Cortex of kidney (tissue), 1 donor: ENCODE measurements at places on chromosomes 4 and X.

DNA sequence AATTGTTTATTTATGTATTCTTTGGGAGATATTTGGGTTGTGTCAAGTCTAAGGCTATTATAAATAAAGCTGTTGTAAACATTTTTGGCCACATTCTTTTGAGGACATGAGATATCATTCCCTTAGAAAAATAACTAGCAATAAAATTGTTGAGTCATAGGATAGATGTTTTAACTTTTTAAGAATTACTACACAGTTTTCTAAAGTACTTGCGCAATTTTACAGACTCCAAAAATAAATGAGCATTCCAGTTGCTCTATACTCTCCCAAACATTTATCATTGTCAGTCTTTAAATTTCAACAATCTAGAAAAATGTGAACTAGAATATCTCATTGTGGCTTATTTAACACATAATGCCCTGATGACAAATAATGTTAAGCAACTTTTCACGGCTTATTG lies 189.1 kb upstream of the ADGRL3 start:
- no peak for DNase-seq

- DNase-seq, result no peak
Observed at GRCh38 chr4:98663226-98664006, 5.0 kb upstream of the TSPAN5 start.

GRCh38 chr4:169241464-169241863 lies 29.3 kb downstream of the SH3RF1 start:
- DNase-seq, result no peak

DNA sequence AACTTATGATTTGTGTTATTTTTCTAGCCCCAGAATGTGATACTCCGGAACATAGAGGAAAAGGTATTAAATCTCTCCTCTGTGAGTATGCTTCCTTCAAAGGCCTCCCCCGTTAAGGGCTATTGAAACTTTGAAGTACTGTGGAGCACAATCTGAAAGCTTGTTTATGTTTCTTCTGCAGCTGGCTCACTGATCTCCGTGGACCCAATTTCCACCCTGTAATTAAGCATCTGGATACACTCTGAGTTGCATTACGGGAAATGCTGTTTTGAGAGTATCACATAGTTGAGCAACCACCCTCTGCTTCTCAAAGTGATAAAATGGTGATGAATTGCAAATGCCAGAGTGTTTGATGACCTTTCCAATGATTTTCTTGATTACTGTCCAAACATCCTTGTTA lies 296.8 kb upstream of the PABPC5 start:
- no peak for DNase-seq

DNA sequence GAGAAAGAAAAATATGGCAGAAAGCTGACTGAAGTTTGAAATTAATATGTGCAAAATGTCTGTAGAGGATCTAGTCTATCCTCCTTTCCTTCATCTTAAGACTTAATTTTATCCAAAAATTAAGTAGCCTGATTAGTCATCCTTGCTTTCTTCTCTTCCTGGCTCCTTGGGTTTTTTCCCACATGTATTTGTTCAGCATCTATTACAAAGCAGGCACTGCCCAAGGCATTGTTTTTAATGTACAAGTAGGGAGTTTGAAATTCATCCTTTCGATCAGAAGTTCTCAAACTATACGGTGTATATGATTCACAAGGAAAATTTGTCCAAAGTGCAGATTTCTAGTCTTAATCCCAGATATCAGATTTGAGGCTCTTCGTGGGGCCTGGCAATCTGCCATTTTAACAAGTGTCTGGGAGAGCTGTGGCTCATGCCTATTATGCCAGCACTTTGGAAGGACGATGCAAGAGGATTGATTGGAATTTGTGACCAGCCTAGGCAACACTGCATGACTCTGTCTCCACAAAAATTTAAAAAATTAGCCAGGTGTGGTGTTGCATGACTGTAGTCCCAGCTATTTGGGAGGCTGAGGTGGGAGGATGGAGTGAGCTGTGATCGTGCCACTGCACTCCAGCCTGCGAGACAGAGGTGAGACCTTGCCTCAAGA lies 19.4 kb upstream of the YTHDC1 start:
- DNase-seq, result no peak

DNA sequence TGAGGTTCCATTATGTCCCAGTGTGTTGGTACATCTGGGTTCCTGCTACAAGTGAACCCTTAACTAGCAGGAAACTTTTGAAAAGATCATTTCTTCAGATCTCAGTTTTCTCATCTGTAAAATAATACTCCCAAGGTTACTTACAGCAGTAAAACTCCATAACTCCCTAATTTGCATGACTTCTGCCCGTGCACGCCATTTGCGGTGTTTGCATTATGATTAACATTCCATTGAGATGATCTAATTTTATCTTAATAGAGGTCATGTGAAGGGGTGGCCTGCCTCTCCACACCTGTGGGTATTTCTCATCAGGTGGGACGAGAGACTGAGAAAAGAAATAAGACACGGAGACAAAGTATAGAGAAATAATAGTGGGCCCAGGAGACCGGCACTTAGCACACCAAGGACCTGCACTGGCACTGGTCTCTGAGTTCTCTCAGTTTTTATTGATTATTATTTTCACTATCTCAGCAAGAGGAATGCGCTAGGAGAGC lies 219.8 kb downstream of the TLL1 start:
- DNase-seq, result no peak

DNA sequence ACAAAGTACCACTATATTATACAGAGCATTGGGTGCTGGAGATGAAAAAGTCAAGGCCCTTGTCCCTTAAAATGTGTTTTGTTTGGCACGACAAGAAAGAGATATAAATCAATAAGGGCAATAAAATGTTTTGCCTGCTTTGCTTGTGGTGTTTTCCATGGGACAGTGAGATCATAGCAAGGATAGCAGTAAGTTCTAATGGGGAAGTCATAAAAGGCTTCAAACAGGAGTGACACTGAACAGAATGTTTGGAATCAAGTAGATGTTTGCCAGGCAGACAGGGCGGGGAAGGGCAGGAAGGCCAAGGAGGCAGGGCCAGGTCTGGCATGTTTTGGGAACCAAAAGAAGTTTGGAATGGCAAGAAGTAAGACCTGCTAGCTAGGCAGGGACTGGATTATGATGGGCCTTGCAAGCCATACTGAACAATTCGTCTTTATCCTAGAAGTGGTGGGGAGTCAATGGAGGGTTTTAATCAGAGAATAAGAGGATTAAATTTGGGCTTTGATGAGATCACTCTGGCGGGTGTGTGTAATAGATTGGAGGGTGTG lies 16.4 kb downstream of the FGF2 start:
- DNase-seq, result no peak

DNA sequence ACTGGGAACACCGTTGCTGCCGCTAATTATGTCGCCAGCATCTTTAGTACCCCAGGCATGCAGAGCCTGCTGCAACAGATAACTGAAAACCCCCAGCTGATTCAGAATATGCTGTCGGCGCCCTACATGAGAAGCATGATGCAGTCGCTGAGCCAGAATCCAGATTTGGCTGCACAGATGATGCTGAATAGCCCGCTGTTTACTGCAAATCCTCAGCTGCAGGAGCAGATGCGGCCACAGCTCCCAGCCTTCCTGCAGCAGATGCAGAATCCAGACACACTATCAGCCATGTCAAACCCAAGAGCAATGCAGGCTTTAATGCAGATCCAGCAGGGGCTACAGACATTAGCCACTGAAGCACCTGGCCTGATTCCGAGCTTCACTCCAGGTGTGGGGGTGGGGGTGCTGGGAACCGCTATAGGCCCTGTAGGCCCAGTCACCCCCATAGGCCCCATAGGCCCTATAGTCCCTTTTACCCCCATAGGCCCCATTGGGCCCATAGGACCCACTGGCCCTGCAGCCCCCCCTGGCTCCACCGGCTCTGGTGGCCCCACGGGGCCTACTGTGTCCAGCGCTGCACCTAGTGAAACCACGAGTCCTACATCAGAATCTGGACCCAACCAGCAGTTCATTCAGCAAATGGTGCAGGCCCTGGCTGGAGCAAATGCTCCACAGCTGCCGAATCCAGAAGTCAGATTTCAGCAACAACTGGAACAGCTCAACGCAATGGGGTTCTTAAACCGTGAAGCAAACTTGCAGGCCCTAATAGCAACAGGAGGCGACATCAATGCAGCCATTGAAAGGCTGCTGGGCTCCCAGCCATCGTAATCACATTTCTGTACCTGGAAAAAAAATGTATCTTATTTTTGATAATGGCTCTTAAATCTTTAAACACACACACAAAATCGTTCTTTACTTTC lies 1.8 kb downstream of the UBQLN2 start:
- DNase-seq, result no peak

- no peak for DNase-seq
Observed at GRCh38 chr4:104969394-104970082, 177.1 kb upstream of the TET2 start.

- DNase-seq, result no peak
Observed at GRCh38 chr4:109156356-109156755, 146.1 kb downstream of the COL25A1 start.

- DNase-seq, result no peak
Observed at GRCh38 chrX:9153300-9153699, 119.4 kb upstream of the FAM9B start.

- no peak for DNase-seq
Observed at GRCh38 chr4:104093247-104093646, 373.5 kb upstream of the TACR3 start.

DNA sequence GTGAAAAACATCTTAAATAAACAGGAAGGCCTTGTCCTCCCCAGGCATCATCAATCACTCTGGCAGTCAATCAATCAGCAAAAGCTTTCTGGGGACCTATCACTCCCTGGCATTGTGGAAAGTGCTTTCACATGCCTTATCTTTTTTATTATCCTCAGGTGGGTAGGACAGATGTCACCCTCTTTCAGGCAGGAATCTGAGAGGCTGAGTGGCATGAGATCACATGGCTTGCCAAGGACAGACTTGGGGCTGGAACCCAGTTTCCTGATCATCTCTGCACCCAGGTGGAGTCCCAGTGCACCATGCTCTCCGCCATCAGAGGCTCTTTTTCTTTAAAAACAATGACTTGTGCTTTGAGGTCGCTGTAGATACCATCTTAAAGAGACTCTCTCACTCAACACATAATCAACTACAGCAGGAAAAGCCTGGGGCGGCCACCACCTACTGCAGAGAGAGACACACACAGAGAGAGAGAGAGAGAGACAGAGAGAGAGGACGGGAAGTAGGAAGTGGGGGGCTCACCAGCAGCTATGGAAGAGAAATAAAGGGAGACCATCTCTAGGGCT lies 282.7 kb downstream of the PTTG2 start:
- DNase-seq, result no peak

DNA sequence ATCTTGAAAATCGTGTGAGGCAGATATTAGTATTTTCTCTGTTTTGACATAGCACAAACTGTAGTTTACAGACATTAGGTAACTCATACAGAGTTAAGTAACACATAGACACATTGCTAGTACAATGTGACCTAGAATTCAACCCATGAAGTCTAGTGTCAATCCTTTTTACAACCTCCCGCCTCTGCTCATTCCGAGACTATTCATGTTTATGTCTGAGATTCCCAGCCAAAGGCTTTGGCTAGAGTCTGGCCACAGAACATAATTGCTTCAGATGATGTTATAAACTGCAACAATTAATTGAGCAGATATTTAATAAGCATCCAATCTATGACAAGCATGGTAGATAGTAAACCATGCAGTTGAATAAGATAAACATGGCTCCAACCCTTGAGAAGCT lies 841.0 kb downstream of the STIM2 start:
- DNase-seq, result no peak

DNA sequence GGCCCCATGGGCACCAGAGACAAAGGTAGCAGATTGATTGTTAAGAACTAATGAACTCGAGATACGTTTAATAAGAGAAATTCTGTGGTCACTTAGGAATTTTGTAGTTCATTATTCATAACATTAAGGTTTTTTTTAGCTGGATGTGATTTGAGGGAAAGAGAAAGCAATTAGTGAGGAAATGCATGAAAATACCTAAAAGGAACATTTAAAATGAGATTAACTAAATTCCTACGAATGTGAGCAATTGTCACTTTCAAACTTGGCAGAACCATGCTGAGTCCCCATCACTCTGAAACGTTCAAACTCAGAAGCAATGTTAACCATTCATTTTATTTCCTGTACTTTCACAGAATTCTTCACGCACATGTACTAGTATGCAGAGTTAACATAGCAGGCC lies 5.9 kb downstream of the PRMT9 start:
- no peak for DNase-seq

DNA sequence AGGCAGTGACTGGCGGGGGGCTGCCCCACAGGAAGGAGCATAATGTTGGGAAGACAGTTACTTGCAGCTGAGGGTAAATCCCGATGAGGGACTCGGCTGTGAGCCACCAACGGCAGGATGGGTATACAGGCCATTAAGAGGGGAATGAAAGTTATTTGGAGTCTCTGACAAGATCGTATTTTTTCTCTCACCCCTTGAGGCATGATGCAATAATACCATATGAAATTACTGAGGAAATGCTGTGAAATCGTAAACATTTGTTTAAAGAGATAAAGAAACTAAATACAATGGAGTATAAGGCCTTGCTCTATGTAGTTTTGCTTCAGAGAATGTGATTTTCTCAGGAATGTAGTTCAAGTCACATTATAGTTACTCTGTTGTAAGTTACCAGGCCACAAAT lies 12.7 kb downstream of the IL1RAPL1 start:
- no peak for DNase-seq
